CD8-positive, alpha-beta memory T cell (primary cell): ENCODE measurements at places on chromosomes 5 and 9.

GRCh38 chr9:92378865-92379560, 25.4 kb downstream of the OGN start:
- DNase-seq: peak; percentile 16

GRCh38 chr9:89204801-89205200, 26.2 kb upstream of the SHC3 start:
- DNase-seq: no peak

DNA sequence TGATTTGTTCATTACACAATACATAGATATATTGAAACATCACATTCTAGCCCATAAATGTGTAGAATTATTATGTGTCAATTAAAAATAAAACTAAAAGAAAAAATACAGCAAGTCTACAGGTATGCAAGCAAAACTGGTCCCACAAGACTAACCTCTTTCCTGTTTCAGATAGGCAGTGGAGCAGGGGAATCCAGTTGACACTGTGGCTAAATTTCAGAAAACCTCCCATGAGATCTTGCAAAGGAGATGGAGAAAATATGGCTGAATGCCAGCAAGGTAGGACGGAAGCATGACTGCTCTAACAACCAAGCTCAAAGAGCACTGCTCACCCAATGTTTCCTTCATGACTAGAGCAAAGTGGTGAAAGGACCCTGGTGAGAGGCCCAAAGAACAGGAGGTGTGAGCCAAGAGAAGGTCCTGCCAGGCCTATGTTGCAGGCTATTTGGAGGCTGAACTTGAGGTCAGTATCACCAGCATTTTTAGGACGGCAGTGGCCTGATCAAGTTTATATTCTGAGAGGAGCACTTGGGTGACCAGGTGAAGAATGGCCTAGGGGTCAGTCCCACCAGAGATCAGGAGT, 1.1 kb upstream of the SH3TC2 start:
- DNase-seq: no peak

GRCh38 chr9:127539982-127540663, 72.0 kb upstream of the STXBP1 start:
- no peak for DNase-seq

DNA sequence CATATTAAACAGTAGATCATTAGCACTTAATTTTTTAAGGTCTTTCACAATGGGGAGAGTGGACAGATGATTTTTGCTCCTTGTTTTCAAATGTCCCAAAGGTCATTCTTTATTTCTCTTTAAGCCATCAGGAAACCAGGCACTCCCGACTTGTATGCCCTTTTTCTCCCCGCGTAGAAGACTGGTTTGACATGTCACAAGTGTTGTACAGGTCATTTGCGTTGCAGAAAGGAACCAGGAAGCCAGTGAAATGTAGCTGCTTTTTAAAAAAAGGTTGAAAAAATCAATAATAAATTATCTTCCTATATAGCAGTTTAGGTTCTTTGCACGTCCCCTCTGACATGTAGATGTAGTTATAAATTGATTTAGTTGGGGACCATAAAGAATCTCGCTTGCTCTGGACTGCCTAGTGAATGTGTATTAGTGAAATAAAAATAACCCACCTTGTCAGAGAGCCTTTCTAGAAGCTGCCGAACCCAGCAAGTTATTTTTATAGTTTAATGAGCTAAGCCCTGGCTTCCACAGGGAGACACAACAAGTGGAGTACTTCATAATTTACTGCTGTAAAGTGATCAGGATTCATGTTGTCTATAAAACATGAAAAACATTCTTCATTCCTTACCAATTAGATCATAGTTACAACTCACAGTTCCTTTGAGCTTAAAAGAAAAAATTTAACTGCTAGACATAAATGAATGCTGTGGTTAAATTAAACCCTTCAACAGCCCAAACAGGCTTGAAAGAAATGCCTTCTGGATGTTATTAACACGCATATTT, 404.6 kb downstream of the CSNK1G3 start:
- DNase-seq: no peak

DNA sequence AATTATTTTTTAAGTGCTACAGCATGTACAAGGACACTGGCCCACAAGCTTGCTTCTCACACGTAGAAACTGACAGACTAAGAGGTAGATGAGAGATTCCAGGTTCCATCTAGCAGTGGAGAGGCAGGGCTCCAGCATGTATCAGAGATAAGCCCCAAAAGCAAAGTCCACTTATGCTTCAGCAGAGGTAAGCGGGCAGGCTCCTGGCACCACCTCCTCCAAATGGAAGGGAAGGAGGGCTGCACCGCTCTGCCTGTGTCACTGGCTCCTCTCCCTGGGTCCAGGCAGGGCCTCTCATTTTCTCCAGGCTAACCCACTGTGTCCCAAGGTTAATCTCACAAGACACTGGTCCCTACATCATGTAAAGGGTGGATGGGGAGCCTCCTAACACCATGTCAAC, 15.9 kb downstream of the GRHPR start:
- DNase-seq: no peak

- no peak for DNase-seq
Measured at GRCh38 chr5:115068239-115069086, 101.2 kb downstream of the TRIM36 start.

- DNase-seq: no peak
Measured at GRCh38 chr9:123926941-123927340, 3.0 kb downstream of the DENND1A start.
